HepG2 (cell line): ENCODE measurements at places on chromosomes 7 and 10.

- no peaks in the 10 kb centered on the region for H3K27me3 ChIP-seq
- H3K4me1 ChIP-seq, result peaks cover 9% of the 10 kb centered on the region
- no peak for DNase-seq
- H3K27ac ChIP-seq, result no peak overlapping the region
Observed at GRCh38 chr7:149223761-149224160, 15.7 kb upstream of the ZNF212 start.

DNA sequence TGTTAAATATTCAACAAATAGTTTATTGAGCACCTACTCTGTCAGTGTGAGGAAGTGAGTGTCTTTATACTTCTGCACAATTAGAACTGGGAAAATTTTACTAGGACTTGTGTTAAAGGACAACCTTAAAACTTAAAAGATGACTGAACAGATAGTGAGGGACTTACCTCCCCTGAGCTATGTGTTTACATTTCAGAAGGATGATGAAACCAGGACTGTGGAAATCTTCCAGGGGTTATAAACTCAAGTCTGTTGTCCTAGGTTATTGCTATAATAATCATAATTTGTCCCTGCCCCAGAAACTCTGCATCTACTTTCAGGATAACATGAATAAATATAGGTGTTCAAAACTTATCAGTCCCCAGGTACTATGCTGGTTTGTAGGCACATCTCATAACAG, 261.0 kb upstream of the MKLN1 start:
- peak; percentile 41 for DNase-seq
- peaks cover 7% of the 10 kb centered on the region; the same call in 1 of the 3 replicates for H3K36me3 ChIP-seq
- H3K27me3 ChIP-seq, result no peaks in the 10 kb centered on the region
- H3K27ac ChIP-seq, result peak overlapping the region; percentile 57

DNA sequence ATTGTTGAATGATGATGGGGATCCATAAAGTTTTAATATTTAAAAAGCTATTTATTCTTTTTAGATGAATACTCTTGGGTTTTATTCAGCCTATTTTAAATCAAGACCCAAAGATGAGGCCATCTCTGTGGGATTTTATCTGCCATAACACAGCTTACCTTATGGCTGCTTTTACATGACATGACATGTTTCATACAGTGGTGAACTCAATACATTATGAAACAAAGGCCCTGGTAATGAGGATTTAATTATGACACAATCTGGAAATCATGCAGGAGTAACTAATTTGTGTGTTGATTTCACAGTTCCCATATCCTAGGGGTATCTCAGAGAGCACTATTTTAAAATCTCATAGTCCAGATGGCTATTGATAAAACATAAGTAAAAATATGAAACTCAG, 661.8 kb upstream of the FZD8 start:
- no peak for DNase-seq
- H3K36me3 ChIP-seq, result no peaks in the 10 kb centered on the region
- no peak overlapping the region for H3K27ac ChIP-seq
- H3K4me3 ChIP-seq, result no peak overlapping the region

- H3K4me3 ChIP-seq, result no peak overlapping the region
- no peaks in the 10 kb centered on the region for H3K4me1 ChIP-seq
- no peaks in the 10 kb centered on the region for H3K36me3 ChIP-seq
- DNase-seq, result no peak
- no peaks in the 10 kb centered on the region for H3K27me3 ChIP-seq
Observed at GRCh38 chr10:60167050-60167449, 222.6 kb downstream of the ANK3 start.

GRCh38 chr7:148174376-148174775, 416.2 kb upstream of the C7orf33 start:
- no peaks in the 10 kb centered on the region for H3K4me1 ChIP-seq
- no peak overlapping the region for H3K4me3 ChIP-seq
- H3K36me3 ChIP-seq, result no peaks in the 10 kb centered on the region
- H3K27me3 ChIP-seq, result no peaks in the 10 kb centered on the region
- no peak for DNase-seq
- H3K27ac ChIP-seq, result no peak overlapping the region
